ENCODE measurements at places on chromosomes 1 and 21.

DNA sequence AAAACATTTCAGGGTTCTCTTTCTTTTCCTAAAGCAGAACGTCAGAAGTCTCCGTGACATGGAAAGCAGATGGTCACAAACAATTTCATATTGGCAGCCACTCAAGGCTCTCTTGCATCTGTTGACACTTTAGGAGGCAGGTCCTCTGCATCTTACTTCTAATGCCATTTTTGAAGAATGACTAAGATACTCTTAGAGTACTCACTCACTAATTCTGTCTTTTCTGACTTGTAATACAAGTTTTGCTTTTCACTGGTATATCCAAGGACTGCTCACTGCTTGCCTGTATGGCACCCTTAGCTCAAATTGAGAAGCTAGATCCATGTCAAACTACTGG, 68.3 kb downstream of the PRRX1 start:
- ATAC-seq: no peak

DNA sequence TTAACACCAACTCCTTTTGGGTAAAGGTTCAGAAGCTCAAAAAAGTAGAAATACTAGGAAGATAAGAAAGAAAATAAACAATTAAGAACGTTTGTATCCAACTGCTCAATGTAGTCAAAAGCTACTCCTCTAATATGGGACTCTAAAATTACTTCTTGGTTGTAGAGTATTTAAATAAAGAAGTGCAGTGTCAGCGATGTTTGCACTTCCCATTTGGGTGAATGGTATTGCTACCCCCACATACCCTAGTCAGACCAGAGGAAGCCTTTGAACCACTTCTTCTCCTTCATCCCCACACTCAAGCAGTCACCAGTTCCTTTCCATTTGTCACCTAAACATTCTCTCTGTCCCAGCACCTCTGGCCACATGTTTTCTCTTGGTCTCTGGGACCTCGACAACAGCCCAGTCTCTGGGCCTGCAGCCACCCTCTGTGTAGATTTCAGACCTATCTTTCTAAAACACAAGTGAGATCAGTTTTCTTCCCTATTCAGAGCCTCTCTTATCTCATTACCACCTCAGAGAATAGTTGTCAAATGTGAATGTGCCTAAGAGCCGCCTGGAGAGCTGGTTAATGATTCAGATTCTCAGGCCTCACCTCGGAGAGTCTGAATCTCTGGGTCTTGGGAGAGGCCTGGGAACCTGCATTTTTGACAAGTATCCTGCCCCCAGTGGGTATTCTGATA, 109.8 kb downstream of the OMA1 start:
- no peak for ATAC-seq

DNA sequence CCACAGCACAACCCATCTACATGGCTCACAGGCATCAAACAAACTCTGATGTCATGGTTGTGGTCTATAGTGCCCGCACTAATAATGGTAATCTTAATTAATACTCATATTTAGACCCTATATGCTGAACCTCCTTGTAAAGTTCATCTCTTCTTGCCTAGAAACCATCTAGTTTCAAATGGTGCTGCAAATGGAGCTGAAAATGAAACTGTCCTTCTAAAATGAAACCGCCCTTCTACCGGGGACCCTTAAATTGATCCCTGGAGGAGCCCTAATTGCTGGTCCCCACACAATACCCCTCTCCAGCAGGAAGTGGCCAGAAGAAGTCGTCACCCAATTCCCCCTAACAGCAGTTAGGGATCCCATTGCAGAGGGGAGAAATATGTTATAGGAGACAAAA, 612.6 kb downstream of the MRPL39 start:
- ATAC-seq: no peak

- no peak for ATAC-seq
Measured at GRCh38 chr1:942411-942821, 16.6 kb downstream of the NOC2L start.

- ATAC-seq: no peak
Measured at GRCh38 chr1:177106614-177107365, 57.7 kb downstream of the ASTN1 start.

DNA sequence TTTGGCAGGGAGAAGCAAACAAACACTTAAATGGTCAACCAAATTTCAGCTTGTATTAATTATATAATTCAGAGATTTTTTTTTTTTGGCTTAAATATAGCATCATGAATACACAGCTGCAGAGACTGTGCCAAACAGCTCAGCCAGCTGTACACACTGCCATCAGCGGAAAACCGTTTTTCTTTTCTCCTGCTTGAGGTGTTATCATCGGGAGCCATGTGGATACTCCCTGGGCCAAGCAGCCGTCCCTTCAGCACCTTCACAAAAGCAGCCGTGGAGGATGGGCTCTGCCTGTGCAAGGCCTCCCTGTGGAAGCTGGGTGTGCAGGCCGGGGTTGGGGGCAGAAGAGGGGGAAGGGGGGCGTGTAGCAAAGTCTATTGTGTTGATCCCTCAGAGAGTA, 85.0 kb downstream of the NUF2 start:
- no peak for ATAC-seq

DNA sequence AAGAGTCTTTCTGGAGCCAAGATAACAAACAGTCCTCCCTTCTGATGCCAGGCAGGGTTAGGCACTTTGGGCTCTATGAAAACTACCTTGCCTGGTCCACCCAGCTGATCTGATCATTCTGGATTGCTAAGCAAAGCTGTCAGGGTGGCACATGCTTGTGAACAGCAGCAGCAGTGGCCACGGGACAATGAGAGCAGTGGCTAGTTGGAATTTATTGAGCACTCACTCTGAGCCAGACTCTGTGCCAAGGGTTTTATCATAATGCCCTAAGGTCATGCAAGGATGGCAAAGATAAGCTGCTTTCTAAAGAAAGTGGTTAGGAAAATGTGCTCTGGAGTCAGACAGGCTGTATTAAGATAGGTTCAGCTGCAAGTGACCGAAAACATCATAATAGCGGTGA, 390.4 kb upstream of the VAMP3 start:
- no peak for ATAC-seq

Data from gastroesophageal sphincter (tissue), 4 donors.